Stimulated activated CD4-positive, alpha-beta T cell treated with anti-CD3 and anti-CD28 coated beads, Interleukin-1b, Interleukin-23, amount 100 ng/mL, for 24 hours (primary cell): ENCODE measurements at places on chromosomes 11 and 22.

DNA sequence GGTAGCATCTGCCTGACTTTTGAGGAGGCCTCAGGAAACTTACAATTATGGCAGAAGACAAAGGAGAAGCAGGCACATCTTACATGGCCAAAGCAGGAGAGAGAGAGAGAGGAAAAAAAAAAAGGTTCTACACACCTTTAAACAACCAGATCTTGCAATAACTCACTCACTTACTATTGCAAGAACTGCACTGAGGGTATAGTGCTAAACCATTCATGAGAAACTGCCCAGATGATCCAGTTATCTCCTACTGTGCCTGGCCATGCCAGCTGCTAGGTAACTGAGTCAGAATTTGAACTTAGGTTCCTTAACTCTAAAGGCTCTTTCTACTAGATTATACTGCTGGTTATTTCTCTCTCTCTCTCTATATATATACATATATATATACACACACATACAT lies 7.3 kb downstream of the HORMAD2 start:
- DNase-seq, result no peak

DNA sequence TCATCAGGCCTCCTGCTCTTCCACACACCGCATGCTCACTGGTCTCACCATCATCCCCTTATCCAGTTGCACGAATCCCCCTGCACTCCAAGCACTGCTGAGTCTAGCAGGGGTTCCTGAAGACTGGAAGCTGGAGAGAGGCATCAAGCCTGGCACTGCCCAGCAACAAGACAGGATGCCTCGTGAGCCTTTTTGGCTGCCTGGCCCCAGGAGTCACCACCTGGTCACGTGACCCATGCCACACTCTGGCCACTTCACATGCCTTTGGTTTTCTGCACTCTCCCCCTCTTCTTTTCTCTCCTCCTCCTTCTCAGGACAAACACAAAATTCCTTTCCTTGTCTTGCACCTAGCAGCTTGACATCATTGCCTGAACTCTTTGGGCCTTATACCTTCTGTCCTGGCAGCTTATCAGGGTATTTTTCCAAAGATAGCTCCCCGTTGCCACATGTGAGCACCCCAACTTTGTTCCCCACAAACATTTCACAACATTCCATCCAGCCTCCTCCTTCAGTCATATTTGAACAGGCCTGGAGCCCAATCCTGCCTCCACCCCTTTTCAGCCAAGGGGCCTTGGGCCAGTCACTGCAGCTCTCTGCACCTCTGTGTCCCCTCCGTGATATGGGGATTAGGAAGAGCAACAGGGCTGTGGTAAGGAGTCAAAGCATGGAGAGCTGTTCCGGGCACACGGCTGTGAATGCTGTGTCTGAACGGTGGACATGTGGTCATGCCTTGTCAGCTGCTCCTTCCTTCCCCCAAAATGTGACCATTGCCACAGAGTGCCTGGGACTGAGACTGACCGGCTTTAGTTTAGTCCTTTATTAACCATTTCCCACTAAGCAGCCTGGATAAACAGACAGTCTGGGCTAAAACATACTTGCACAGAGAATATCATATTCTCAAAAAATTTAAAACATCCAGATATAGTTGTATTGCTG lies 2.8 kb upstream of the PACSIN2 start:
- no peak for DNase-seq

DNA sequence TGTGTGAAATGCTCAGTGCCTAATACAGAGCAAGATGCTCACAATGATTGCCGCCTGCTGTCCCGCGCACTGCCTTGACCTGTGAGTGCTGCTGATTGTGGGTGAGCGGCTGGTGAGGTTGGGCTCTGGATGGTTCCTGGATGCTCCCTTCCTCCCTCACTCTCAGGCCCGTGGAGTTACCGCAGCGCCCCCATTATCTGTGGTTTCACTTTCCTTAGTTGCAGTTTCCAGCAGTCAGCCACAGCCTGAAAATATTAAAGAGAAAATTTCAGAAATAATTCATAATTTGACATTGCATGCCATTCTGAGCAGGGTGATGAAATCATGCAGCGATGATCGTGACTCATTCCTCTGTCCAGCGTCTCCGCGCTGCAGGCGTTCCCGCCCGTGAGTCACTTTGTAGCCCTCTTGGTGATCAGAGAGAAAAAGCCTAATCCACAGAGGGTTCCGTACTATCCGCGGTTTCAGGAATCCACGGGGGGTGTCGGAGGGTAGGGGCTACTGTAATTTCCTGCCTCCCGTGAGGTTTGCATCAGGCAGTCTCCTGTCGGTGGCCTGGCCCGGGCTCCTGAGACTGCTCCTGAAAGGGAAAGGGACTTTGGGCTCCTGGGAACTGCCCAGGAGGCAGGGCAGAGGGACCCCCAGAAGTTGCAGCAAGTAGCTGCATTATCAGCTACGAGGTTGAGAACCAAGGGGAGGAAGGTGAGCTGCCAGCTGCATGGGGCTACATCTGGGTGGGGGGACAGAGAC lies 10.6 kb downstream of the RPL3 start:
- DNase-seq, result no peak

DNA sequence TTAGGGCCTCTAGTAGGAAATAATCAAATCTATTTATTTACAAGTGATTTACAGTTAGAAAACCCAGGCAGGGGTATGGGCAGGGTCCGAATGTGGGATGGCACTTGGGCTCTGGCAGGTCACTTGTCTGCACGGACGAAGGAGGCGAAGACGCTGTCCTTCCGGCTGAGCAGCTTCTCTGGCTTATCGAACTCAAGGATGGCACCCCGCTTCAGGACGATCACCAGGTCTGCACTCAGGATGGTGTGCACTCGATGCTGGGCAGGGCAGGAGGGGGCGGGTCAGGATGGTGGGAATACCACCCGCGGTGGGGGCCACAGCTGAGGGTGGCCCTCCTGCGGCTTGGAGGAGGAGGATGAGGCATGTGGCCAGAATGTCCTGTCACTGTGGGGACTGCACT lies 4.4 kb upstream of the KCNJ11 start:
- DNase-seq, result no peak

GRCh38 chr11:71139516-71140205 lies 112.7 kb downstream of the SHANK2 start:
- DNase-seq, result no peak

- no peak for DNase-seq
Observed at GRCh38 chr11:8258289-8258688, 5.4 kb downstream of the LMO1 start.

DNA sequence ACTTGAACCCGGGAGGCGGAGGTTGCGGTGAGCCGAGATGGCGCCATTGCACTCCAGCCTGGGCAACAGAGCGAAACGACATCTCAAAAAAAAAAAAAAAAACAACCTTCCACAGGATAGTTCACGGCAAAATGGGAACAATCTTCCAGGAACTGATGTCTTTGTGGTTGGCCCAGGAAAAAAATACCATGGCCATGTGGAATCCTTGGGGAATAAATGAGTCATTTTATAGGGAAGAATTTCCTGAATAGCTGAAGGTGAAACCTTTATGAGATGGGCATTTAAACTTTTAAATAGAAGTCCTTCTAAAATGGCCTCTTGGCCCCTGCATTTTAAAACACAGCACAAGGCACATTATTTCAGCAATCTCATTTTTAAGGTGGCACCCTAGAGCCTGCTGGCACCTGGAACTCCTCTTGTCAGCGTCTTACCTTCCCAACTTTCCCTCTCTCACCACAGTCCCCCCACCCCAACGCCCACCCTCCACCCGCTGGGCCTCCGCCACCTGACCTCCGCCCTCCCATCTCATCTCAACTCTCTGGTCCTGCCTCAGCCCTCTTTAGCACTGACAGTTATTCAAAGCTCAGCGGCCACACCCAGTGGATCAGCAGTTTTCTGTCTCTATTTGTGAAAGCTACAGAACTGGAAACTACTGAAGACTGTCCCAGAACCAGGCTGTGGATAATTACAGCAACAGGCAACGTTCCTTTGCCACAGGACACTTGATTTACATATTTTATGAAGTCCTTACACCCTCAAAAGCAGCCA lies 43.1 kb downstream of the SCGB1A1 start:
- DNase-seq, result no peak

- DNase-seq, result no peak
Observed at GRCh38 chr11:10645212-10645795, 48.3 kb downstream of the IRAG1 start.

DNA sequence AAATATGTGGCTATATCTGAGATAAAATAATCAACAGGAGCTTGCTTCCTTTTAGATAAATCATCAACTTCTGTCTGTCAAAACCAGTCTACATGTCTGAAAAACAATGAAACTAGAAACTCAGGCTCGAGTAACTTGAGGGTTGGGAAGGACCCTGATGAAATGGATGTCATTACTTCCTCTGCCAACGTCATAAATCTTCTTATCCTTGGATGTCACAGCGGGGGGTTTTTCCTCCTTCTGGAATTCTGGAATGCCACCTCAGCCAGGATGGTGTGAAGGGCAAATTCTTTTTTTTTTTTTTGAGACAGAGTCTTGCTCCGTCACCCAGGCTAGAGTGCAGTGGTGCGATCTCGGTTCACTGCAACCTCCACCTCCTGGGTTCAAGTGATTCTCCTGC lies 13.4 kb downstream of the LGR4 start:
- DNase-seq, result no peak

DNA sequence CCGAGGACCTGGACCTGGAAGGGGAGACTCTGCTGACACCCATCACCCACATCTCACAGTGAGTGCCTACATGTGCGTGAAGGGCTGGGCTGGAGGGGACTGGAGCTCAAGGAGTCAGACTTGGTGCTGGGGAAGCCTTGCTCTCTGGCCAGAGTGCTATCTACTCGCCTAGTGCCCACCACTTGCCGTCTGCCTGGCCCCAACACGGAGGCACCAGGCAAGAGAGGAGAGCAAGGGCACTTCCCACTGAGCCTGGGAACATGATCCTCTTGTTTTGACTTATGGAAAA lies 37.8 kb downstream of the KCNQ1OT1 start:
- no peak for DNase-seq

DNA sequence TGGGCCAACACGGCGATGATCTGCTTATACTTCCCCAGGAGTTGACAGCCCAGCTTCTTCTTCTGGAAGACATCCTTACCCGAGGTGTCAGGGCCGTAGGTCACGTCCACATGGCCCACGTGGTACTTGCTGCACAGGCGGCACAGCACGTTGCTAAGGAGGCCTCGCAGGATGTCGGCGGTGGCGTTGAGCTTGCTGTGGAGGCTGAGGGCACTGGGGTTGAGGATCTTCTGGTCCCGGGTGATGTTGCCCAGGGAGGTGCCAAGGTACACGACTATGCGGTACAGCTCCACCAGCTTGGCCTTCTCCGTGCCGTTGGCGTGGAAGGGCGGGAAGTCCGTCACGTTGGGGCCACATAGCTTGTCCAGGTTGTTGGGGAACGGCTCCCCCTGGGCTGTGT lies 2.9 kb downstream of the LIF start:
- DNase-seq, result no peak

GRCh38 chr22:29014773-29015172 lies 46.9 kb downstream of the C22orf31 start:
- DNase-seq, result no peak

DNA sequence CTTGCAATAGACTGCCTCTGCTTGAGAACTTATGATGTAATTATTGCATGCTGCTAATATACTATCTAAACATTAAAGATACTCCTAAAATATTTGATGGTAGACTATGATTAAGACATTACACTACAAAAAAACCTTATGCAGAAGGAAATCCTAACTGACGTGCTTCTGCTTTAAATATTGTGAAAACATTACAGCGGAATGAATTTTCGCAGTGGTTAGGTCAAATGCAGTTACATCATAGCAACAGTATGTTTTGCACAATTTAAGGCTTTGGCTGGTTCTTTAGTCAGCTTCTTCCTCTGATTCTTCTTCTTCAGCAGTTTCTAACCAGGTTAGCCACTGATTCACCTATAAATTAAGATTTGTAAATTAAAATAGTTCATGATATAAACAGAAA lies 11.2 kb downstream of the EIF4G2 start:
- no peak for DNase-seq

GRCh38 chr22:48664586-48664985 lies 1163.1 kb downstream of the BRD1 start:
- no peak for DNase-seq
